ENCODE measurements at places on chromosomes 16 and 17.

- no peak for DNase-seq
These were observed 19.2 kb downstream of the FAM234A start for GRCh38 chr16:253833-254232.

DNA sequence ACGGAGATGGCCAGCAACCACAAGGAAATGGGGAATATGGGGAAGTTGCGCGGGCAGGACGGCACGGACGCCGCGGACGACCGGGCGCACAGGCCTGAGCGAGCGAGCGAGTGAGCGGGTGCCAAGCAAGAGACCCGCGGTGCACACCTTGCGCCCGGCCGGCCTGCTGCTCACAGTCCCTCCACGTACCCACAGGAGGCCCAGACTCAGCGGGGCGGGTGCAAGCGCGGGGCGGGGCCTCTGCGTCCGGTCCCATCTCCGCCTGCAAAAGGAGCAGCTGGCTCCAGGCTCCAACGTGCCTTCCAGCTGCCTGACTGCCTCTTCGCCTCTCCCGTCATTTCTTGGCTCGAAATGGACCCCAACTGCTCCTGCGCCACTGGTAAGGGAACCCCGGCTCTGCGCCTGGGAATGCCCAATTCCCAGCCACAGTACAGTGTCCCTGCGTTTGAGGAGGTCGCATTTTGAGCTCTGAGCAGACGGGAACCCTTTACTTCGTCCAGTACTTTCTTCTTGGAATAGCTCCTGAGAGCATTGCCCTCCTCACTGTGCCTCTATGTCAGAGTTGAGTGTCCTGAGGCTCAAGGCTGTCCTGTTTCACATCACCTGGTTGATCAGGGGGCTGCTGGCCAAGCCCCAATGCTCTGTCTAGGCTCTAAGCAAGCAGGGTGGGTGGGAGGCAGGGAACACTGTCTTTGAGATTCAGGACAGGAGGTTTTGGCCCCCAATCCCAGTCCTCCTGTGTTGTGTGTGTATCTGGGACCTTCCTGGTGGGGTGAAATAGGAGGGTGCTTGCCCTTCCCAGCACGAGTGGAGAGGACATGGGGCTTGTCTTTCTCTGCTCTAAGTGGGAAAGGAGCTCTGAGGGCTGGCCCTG is 8.1 kb upstream of the MT1E start:
- DNase-seq, result no peak

DNA sequence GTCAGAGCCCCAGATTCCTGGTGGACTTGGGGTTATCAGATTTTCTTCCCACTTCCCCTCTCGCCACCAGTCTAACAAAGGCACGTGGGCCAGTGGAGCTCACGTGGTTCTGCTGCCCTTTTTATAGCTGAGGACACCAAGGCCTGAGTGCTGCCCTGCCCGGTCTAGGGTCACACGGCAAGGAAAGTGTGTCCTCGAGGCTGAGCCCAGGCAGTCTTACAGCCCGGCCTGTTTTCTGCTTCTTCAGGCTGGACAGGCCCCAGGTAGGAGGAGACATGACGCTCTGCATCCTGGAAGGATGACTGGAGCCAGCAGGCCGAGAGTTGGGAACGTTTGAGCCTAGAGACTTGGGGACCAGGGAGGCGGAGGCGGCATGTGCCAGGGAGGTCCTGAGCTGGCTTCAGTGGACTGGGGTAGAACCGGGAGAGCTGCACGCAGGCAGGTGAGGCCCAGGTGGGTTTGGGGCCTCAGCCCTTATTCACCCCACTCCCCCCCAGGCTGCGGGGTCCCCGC is 3.5 kb downstream of the CTRB1 start:
- no peak for DNase-seq

GRCh38 chr17:4487820-4488716 is 10.6 kb upstream of the SPNS2 start:
- no peak for DNase-seq

DNA sequence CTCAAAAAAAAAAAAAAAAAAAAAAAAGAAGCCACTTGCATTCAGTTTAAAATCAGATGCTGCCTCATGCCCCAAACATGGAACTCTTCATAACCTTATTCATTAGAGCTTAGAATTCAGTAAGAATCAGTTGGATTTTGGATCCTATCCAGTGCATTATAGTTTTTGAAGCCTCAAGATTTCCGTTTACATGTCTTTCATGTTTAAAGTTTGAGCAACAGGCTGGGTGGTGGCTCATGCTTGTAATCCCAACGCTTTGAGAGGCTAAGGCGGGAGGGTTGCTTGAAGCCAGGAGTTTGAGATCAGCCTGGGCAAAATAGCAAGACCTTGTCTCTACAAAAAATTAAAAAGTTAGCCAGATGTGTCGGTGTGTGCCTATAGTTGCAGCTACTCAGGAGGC is 55.0 kb downstream of the SNTB2 start:
- no peak for DNase-seq

DNA sequence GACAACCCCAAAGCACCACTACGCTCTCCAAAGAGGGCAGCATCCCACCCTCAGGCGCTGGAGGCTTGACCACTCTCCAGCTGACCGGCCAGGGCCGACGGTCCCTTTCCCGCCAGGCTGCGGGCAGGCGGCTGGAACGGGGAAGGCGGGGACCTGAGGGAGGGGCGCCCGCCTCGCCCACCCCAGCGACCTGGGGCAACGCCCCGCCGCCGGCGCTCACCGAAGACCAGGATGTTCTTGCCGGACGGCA is 431 bp downstream of the DYNC1LI2 start:
- DNase-seq, result no peak

Measured in activated naive CD8-positive, alpha-beta T cell treated with anti-CD3 and anti-CD28 coated beads, Interleukin-2, amount 50 U/mL, for 16 hours (primary cell).